Stimulated activated CD8-positive, alpha-beta memory T cell treated with anti-CD3 and anti-CD28 coated beads, Interleukin-15, amount 100 ng/mL, for 48 hours (primary cell): ENCODE measurements at places on chromosomes 1 and 21.

- no peak for DNase-seq
These were observed 8.8 kb upstream of the CAMSAP2 start for GRCh38 chr1:200729863-200730262.

DNA sequence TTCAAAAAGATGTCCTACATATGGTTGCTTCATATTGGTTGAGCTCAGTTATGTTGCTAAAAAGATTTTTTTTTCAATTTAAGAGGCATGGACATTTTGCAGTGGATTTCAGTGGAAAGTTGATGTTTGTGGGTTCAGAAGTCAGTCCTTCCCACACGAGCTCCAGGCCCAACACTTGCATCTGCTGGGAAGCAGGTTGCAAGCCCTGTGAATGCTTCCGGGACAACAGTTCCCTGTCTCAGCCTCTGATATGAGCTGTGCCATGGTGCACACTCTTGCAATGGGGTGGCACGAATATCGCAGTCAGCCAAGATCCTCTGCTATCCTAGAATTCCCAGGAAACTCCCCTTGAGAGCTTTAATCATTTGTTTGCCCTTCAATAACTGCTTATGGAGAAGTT lies 30.3 kb upstream of the ABCG1 start:
- DNase-seq = no peak

GRCh38 chr1:93447481-93448291 lies at the start of gene FNBP1L:
FNBP1L (plus strand) TSS chr1:93448118; CDS start chr1:93448282, 164 bp downstream.
- DNase-seq = peak; percentile 36

- DNase-seq = peak; percentile 54
These were observed 9.4 kb downstream of the MORN1 start for GRCh38 chr1:2381741-2382620.

- no peak for DNase-seq
These were observed 735 bp upstream of the EFNA3 start for GRCh38 chr1:155077758-155078445.

DNA sequence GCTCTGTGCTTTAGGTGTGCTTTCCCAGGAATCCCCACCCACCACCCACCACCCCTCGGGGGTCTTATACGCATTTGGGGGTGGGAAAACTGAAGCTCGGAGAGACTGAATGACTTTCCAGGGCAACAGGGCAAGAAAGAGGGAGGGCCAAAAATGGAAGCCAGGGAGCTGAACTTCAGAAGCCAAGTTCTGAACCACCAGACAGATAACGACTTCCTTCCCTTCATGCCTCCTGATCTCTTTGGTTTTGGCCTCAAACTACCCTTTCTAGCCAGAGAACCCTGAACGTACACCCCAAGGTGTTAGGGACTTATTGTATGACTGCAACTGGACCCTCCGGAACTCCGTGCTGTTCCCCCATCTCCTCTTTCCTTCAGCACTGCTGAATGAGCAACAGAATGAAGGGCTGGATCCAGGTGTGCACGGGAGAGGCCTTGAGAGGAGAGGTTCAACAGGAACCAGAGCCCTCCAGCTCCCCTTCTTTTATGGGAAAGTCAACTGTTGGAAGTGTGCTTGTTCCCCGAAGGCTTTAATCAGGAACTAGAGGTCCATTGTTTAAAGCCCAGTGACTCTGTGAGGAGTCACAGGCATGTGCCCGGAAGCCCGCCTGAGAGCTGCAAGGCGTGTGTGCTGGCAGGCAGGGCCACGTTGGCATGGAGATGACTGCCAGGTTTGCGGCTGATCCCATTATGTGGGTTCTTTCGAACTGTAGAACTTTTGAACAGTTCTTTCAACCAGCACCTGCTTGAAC lies 3.1 kb downstream of the BACE2 start:
- no peak for DNase-seq

DNA sequence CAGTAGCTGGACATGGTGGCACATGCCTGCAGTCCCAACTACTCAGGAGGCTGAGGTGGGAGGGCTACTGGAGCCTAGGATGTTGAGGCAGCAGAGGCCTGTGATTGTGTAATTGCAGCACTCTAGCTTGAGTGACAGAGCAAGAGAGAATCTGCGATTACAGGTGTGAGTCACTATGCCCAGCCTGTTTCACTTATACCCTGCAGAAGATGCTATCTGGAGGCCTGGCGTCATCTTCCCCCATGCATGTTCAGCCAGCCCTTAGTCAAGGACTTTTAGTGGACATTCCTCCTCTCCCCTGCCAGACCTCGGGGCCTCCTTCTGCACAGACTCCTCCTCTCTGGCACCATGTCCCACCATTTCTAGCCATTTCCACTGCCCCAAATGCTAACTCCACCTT lies 36.3 kb upstream of the RCC2 start:
- peak; percentile 11 for DNase-seq

DNA sequence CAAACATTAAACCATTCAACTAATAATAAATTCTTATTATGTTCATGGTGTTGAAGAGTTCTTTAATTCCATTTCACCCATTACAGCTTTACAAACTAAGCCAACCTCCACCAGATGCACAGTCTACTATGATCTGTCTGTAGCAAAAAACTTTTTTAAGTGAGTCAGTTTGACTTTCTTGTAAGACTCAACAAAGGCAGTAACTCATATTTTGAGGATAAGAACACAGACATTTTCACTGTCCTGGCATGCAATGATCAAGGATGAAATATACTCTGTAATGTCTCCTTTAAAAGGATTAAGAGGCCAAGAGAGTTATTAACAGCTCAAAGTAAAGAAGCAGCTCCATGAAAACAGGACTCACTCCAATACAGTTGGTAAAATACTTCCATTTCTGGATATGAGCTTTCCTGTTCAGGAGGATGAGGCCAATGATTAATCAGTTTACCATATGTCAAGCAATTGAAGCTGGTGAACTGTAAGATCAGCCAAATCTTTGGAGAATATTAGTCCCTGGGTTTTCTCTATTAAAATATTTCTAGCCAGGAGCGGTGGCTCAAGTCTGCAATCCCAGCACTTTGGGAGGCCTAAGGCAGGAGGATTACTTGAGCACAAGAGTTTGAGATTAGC lies 20.6 kb downstream of the XKR8 start:
- no peak for DNase-seq

GRCh38 chr1:167447521-167448136 lies 70.7 kb downstream of the CD247 start:
- DNase-seq = peak; percentile 62

GRCh38 chr21:33541105-33541711 lies 709 bp downstream of the GART start:
- no peak for DNase-seq

GRCh38 chr21:43935711-43936110 lies 70.7 kb downstream of the AGPAT3 start:
- no peak for DNase-seq

GRCh38 chr1:76901158-76901767 lies 34.0 kb downstream of the ST6GALNAC5 start:
- peak; percentile 9 for DNase-seq
